ENCODE measurements at places on chromosomes 7 and 10. TPM values are rescaled to one million over a fixed set of nuclear protein-coding genes. Genes with fewer than 3 reads are reported as not detected.
A peak's percentile ranks its signal among the peaks of the same experiment; 100 is the strongest.

The TUBAL3 gene
- 1.6 TPM for total RNA-seq

- no peak for DNase-seq
Measured at GRCh38 chr10:101609481-101609880, 21.4 kb downstream of the DPCD start.

- DNase-seq, result no peak
Measured at GRCh38 chr10:77710081-77710551, 72.5 kb upstream of the KCNMA1 start.

- DNase-seq, result peak; percentile 76
Measured at GRCh38 chr10:46255801-46256747, 30.7 kb upstream of the ANTXRL start.

- DNase-seq, result no peak
Measured at GRCh38 chr7:11935905-11936304, 103.9 kb upstream of the THSD7A start.

DNA sequence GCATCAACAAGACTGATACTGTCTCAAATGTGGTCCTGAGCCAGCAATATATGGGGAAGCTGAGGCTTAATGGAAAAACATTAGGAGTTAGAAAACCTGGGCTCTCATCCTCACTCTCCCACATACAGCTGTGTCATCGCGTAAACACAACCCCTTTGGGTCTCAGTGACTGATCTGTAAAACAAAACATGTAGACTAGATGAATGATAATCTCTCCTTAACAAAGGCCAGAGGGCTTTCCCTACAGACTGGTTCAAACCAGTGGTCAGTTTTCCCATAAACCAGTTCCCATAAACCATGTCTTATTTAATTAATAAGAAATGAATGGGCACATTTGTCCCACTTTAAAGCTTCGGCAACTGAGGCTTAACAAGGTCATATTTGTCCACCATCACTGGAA lies 48.1 kb downstream of the OSBPL3 start:
- DNase-seq, result no peak

Data from breast epithelium (tissue), 4 donors.